ENCODE measurements at places on chromosomes 2 and 18.
A peak's percentile ranks its signal among the peaks of the same experiment; 100 is the strongest.

GRCh38 chr2:237227592-237228280, 142.0 kb downstream of the COPS8 start:
- no peak for DNase-seq

GRCh38 chr2:24418166-24418841, 58.0 kb upstream of the ITSN2 start:
- DNase-seq: no peak

- DNase-seq: peak; percentile 53
Observed at GRCh38 chr2:85577386-85578242, at the start of gene VAMP8. TSS of gene VAMP8 (plus strand) at chr2:85577586. CDS start at chr2:85577647, 61 bp downstream.

GRCh38 chr2:73218298-73218697, 4.3 kb downstream of the SMYD5 start:
- no peak for DNase-seq

GRCh38 chr2:37471994-37472393, 127.6 kb downstream of the QPCT start:
- no peak for DNase-seq

DNA sequence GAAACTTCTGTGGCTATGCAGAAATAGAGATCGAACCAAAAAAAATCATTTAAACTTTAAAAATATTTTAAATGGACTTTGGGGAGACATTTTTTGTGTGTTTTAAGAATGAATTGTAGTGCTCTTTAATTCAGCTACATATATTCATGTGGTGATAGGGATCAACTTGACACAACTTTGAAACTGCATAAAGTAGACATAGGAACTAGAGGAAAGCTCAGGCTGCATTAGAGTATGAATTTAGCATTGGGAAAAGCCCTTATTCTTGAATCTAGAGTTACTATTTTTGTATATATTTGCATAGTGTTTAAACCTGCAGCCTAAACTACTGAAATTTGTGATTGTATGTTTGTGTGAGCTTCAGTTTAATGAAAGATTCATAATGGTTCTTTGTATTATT, 78.3 kb downstream of the SLC39A10 start:
- DNase-seq: no peak

GRCh38 chr18:2847317-2848246, 776 bp downstream of the EMILIN2 start:
- no peak for DNase-seq

DNA sequence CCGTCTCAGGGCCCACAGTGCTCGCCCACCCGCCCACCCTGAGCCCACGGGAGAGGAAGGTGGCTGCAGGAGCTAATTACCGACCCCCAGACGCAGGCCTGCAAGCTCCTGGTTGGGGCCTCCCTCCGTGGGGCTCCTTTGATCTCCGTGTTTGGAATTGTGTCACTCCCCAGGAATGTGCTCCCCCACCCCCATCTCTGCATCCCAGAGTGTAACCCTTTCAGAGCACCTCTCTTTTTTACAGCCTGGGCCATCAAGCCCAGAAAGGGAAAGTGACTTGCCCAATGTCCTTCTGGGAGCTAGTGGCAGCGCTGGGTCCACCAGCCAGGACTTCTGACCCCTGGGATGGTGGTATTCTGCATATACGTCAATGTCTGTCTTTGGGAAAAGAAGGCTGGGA, 335.1 kb downstream of the CYRIA start:
- no peak for DNase-seq

- no peak for DNase-seq
Observed at GRCh38 chr2:68031542-68032160, 31.2 kb downstream of the C1D start.

DNA sequence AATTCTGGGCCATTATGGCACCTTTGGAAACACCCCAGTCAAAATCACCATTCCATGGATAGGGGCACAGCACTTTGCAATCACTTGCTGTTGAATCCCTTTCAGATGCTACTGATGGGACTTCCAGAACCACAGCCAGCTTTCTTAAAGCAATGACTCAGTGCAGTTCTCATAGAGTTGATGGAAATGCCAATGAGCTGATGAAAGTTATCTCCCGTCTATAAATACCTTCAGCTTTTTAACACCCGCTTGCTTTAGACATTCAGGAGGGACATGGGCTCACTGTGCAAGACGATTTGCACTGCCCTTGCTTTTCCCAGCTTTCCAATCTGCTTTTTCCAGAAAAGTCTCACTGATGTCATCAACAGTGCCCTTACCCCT, 66.7 kb upstream of the RPL31 start:
- no peak for DNase-seq

DNA sequence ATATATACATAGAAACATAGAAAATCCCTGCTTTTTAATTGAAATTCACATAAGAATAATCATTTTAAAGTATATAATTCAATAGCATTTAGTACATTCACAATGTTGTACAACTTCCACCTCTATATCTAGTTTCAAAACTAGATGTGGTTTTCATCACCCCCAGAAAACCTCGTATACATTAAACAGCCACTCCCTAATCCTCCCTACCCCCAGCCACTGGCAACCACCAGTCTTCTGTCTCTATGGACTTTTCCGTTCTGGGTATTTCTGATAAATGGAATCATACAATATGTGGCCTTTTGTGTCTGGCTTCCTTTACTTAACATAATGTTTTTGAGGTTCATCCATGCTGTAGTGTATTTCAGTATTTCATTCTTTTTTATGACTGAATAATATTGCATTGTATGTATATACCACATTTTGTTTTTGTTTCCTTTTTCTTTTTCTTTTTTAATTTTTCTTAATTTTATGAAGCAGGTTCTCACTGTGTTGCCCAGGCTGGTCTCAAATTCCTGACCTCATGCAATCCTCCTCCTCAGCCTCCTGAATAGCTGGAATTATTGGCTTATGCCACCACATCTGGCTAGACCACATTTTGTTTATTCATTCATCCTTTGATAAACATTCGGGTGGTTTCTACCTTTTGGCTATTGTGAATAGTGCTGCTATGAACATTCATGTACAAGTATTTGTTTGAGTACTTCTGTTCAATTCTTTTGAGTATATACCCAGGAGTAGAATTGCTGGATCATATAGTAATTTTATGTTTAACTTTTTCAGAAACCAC, 50.6 kb upstream of the RNF152 start:
- DNase-seq: no peak

DNA sequence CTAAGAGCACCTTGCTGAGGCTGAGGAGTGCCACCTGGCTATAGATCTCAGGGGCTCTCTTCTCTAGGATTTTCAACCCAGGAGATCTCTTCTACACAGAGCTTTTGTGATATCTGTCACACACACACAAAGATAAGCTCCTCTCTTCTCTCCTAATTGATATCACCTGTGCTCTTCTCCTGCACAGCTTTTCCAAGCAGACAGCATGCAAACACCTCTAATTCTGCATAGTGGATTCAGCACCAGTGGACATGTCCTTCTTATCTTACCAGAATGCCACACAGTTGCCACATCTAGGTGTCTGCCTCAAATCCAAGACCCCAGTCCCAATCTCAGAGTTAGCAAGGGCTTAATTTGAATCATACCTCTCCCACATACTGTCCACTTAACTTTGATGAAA, 43.9 kb downstream of the LRATD1 start:
- no peak for DNase-seq

DNA sequence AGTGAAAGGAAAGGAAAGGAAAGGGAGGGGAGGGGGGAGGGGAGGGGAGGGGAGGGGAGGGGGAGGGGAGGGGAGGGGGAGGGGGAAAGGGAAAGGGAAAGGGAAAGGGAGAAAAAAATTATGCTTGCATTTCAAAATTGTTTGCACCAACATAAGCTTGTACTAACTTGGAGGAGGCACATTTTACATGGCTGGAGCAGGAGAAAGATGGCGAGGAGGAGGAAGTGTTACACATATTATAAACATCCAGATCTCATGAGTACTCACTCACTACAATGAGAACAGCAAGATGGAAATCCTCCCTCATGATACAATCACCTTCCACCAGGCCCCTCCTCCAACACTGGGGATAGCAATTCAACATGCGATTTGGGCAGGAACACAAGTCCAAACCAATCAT, 660.2 kb upstream of the CDH2 start:
- DNase-seq: no peak

DNA sequence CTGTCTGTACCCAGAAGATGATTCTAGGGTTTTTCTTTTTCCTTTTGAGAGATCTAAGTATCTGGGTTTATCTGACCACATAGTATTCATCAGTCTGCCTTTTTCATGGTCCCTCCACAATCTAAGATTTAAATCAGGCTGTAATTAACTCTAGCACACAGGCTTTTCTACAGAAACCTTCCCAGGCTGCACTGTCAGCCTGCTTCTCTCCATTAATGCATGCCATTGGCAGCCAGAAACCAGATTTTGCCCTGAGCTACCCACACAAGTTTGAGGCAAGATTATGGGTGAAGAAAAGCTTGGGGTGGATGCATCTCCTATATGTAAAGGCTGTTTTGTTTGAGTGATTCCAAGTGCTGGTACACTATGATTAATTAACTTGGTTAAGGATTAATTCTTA, 45.7 kb upstream of the EML4 start:
- DNase-seq: no peak

DNA sequence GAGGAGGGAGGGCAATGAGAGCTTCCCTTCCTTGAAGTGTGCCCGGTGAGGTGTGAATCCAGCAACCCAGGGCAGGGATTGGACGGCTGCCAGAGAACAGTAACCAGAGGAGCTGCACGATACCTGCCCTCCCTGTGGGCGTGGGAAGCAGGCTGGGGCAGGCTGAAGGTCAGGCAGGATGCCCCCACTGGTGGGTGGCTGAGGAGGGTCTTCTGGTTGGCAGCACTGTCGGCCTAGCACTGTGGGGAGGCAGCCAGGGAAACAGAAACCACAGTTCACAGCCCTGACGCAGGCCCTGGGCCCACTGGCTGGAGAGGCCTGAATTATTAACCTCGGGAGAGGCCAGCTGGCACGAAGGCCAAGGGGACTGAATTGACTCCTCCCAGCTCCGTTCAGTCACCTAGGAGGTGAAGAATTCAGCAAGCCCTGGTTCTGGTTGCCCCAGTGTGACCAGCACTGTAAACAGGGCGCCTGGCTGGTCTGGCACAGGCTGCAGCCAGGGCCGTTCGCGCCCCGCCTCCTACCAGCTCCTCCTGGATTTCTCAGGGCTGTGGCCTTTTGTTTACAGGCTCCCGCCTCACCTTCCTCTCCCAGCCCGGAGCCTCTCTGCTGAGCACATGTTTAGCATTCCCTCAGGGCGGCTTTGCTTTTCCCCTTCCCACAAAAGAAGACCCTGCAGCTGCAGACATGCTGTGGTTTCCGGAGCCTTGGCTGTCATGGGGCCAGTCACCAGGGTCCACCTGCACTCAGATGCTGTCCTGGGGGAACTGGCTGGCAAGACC, 97.8 kb downstream of the B3GNT2 start:
- DNase-seq: no peak

DNA sequence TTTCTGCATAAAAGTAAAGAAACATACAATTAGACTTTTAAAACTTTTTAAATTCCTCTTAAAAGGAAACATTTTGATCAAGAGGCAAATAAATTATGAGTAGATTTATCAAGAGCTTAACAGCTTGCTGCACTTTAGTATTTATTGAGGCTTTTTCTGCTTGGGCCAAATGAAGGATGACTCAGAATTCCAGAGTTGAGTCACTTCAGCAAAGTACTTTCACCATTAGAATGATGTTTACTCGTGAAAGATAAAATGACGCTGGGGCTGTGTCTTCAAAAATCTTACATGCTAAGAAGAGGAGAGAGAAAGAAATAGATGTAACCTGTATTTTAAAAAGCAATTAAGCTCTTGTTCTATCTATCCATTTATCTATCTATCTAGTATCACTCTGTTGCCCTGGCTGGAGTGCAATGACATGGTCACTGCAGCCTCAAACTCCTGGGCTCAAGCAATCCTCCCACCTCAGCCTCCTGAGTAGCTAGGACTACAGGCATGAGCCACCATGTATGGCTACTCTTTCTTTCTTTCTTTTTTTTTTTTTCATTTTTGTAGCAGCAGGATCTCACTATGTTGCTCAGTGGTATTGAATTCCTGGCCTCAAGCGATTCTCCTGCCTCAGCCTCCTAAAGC, 75.3 kb upstream of the RIOK3 start:
- no peak for DNase-seq

DNA sequence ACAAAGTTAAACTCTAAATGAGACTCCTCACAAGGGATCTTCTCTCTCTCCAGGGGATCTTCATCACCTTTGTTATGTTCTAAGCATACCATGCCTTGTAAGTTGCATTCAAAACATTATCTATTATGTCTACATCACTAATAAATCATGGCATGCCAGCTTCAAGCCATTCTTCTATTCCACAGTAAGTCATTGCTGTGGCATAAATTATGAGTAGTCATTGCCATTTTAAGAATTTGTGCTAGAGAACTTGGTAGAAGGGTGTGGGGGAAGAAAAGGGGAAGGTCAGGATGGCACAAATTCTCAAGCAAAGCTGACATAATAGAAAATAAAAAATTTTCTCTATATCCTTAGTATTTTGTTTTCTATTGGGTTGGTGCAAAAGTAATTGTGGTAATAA, 33.5 kb downstream of the BARD1 start:
- no peak for DNase-seq

GRCh38 chr2:144477281-144477956, 42.5 kb downstream of the ZEB2 start:
- DNase-seq: no peak

GRCh38 chr2:118202707-118203303, 114.5 kb downstream of the INSIG2 start:
- DNase-seq: peak; percentile 7

- no peak for DNase-seq
Observed at GRCh38 chr2:45678791-45679348, 27.4 kb downstream of the PRKCE start.

GRCh38 chr2:43007901-43008300, 215.5 kb upstream of the HAAO start:
- no peak for DNase-seq

GRCh38 chr18:22564036-22564435, 146.3 kb upstream of the CTAGE1 start:
- no peak for DNase-seq

DNA sequence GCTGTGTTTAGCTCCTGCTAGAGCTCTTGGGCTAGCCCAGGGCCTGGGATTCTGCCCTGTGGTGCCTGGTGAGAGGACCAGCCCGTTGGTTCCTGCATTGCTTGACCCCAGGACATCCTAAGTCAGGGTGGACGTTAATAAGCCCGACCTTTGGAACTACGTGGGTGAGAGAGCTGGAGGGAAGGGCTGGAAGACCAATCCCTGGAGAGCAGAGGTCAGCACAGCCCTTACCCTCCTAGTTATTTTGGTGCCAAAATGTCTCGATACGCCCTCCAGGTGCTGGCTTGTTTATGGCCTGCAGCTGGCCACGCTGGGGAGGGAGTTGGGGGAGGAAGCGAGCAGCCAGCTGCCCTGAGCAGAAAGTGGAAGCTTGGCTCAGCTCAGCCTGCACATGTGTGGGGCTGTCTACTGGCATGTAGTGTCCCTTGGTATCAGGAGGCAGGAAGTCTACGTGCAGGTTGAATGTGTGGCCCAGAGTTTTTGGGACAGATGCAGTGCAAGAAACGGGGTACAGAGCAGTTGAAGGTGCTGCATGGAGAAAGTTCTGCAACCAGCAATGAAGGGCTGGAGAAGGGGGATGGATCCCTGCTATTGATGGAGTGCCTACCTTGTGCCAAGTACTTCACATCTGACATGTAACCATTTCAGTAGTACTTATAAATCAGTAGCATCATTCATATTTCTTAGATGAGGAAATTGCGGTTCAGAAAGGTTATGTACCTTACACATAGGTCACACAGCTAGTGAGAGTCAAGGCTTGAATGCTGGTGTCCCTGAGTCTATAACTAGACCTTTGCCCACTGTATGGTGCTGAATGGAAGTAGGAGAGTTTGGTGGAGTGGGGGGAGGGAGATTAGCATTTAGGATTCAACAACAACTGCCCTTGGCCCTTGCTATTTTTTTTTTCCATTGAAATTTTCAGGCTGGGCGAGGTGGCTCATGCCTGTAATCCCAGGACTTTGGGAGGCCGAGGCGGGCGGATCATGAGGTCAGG, 5.0 kb upstream of the DGKD start:
- DNase-seq: no peak

- peak; percentile 13 for DNase-seq
Observed at GRCh38 chr2:172288603-172289002, 138.8 kb upstream of the ITGA6 start.

Data from effector CD8-positive, alpha-beta T cell (primary cell).